Karpas-422 (cell line): ENCODE measurements at places on chromosomes 11 and 22. TPM values are rescaled to one million over a fixed set of nuclear protein-coding genes. Genes with fewer than 3 reads are reported as not detected.

- DNase-seq = no peak
Observed at GRCh38 chr11:69682221-69682620, 7.1 kb upstream of the LTO1 start.

DNA sequence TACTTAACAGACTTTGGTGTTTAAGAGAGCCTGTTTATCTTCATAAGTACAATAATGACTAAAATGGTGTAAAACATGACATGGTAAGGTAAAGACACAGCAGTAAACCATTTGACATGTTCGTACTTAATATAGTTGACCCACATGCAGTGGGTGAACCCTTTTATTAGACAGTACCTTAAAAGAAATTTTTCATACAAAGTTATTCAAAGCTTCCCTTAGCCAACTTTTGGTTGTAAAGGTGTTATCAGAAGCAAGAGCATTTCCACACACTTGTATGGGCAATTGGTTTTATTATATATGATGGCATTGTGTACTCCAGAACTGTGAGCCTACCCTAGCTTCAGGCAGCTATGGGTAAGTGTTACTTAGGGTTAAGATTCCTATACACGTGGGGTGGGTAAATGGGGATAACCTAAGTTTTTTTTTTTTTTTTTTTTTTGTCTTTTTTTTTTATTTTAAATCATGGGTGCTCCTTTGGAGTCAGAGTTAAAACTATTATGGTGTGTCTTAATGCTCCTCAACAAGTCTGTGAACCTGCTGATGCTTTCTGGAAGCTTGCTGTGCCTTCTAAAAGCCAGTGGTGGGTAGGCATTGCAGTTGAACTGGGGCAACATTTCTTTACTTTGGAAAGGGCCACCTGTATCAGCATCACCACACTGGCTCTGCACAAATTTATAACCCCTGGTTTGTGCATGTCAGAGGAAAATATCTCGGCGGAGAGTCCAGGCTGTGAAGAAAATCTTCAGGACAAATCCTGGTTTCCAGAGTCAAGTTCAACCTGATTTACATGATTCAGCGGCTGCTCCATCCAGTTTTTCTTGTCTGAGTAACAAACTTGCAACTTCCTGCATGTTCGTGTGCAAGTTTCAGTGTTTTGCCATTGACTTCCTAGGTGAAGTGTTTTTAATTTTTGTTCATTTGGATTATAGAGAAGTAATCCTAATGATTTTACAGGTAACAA lies 3.3 kb downstream of the PCF11 start:
- peak; percentile 66 for DNase-seq

DNA sequence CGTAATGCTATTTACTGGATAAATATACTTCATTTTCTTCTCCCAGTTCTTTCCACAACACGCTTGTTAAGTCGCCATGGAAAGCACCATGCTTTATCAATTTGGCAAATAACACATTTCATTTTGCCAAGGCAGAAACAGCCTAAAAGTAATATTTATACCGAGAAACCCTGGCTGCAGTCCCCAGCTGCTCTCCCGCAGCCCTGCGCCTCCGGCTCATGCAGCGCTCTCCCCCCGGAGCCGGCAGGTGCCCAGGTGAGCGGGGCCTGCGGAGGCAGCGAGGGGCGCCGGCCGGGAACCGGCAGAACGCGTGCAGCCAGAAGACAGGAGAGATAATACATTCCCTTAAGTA lies 681 bp upstream of the ARHGEF12 start:
- peak; percentile 66 for DNase-seq

DNA sequence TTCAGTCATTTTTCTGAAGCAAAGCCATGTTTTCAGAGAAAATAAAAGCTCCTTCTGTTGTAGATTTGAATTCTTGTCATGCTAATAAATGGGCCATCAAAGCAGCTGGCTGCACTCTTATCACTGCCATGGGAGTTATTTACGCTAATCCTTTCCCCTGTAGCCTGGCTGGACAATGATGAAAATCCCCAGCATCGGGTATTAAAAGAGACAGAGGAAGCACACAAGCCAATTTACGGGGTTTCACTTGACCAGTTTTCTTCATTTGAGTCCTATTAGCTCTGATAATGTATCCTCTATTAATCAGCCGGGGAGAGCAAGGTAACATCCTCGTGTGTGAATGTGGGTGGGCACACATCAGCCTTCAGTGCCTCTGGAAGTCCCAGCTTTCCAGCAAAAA lies 470.2 kb upstream of the API5 start:
- no peak for DNase-seq

- DNase-seq = no peak
Observed at GRCh38 chr11:33769542-33769941, 4.8 kb downstream of the FBXO3 start.

- DNase-seq = no peak
Observed at GRCh38 chr11:86673055-86673843, 833 bp upstream of the ME3 start.

Gene APOL1
- 0.14 TPM in 1 of 2 replicates, not detected in the other for total RNA-seq

Gene CARD10
- not detected in 2 replicates for total RNA-seq

Gene OR51B4
- total RNA-seq = not detected in 2 replicates

Gene SMIM35
- 0.04 TPM in 1 of 2 replicates, not detected in the other for total RNA-seq

Gene MIOX
- total RNA-seq = 0.93 and 3.9 TPM in 2 replicates
